ENCODE measurements at places on chromosomes 11 and 22.

DNA sequence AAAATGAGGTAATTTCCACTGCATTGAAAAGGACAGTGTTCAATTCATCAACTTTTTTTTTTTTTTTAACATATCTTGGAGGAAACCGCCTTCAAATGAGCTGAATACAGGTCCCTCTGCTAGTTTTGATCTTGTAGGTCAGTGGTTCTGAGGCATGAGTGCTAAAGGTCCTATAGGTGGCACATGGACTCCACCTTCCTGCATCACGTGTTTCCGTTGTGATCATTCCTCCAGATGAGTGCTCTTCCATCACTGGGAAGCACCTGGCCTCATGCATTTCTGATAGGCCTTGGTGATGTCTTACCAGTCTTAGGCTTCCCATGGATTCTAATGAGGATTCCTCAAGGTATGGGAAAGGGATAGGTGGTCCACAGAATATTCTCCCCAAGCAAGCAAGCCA lies 37.8 kb downstream of the FDX1 start:
- no peak for DNase-seq

- no peak for DNase-seq
Measured at GRCh38 chr11:15289723-15290122, 175.0 kb downstream of the INSC start.

DNA sequence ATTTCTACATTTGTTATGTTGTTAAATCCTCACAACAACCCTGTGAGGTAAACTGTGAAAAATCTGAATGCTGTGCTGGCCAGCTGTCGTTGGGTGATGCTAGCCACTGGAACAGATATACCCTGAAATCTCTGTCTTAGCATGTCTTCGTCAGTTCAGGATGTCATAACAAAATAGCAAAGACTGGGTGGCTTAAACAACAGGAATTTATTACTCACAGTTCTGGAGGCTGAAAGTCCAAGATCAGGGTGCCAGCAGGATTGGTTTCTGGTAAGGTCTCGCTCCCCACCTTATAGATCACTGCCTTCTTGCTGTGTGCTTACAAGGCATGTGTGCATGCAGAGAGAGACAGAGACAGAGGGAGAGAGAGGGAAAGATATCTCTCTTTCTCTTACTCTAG lies 211.7 kb downstream of the C11orf91 start:
- DNase-seq, result no peak

- no peak for DNase-seq
Measured at GRCh38 chr11:31366795-31367194, 2.7 kb downstream of the DCDC1 start.

GRCh38 chr11:10793470-10794255 lies 15.1 kb downstream of the EIF4G2 start:
- DNase-seq, result no peak

DNA sequence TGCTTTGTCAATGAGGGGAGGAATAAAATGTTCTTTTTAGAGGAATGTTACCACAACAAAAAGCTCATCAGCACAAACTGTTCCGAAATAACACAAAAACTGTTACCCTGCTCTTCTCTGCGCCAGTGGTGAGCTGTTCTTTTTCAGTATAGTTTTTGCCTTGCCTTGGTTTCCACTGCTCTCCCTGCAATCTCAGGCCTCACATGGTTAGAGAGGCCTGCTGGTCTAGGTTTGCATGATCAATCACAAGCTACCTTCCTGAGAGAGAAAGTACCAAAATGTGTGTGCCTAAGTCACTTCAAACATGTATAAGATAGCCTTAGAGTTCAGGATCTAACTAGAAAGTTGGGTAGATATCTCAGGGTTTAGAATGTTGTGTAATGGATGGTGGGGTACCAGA lies 114.6 kb downstream of the STIM1 start:
- no peak for DNase-seq

DNA sequence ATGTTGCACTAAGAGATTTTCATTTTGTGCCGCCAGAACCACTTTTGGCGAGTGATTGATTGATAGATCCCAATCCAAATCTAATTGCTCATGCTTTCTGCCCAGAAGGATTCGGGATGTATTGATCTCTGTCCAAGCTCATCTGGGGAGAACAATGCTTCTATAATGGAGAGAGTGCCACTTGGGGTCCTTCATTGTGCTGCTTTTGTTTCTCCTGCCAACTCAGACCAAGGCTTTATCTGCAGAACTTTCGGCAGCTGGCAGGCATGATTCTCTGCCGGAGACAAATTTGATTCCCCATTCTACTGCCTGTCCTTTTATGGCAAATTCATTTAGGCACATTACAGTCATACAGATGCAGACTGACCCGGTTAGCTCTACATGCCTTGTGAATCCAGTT lies 62.9 kb upstream of the NTM start:
- no peak for DNase-seq

DNA sequence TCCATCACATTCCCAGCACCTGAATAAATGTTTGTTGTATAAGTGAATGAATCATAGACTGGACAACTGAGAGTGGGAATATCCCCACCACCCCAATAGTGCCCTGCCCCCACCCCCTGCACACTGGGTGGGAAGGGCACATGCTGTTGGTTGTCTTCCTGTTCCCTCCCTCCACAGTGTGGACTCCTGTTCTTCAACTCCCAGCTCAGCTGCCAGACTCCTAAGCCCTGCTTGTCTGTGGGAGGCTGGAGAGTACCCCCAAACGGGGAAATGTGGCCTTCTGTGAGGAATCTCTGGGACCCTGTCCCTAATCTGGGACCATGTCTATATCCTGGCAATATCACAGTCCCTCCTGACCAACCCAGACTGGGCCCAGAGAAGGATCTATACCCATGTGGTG lies 5.5 kb upstream of the MYOD1 start:
- no peak for DNase-seq

GRCh38 chr11:72471005-72471898 lies 36.9 kb upstream of the CLPB start:
- peak; percentile 82 for DNase-seq

DNA sequence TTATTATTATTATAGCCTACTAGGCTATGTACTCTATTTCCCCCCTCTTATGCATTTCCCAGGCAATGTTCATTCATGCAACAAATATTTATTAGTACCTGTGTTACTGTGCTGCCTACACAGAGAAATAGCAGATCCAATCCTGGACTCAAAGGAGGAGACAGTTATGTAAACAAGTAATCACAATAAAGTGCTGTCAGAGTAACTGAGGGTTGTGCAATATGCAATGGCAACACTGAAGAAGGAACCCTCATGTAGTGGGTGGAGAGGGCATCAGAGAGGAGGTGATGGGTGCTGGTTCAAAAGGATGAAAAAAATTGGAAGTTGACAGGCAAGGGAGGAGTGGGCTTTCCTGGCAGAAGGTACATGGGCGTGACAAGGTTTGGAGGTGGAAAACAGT lies 886 bp upstream of the P4HA3 start:
- DNase-seq, result no peak
